NCI-H69 (cell line): ENCODE measurements at places on chromosomes 7 and 10.

GRCh38 chr10:80283119-80283518 lies 6.3 kb downstream of the MAT1A start:
- DNase-seq: no peak

- peak; percentile 91 for DNase-seq
Observed at GRCh38 chr7:68684996-68685395, 913.3 kb upstream of the AUTS2 start.

GRCh38 chr10:120727001-120727400 lies 124.2 kb upstream of the WDR11 start:
- DNase-seq: peak; percentile 57

DNA sequence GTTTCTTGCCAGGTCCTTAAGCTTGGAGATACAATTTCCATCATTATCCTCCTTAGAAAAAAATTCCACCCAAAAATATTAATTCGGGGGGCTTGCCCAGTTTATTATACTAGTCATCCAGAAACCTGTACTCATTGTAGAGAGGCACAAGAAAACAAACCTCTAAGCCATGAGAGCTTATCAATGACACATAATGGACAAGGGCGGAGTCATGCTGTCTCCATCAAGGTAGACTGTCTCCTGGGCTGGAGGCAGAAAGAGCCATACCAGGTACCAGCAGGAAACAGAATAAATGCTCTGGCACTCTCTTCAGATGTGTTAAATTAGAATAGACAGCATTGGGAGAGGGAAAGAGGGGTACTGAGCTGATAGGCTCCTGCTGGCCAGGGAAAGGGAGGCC lies 69.8 kb upstream of the GSDME start:
- no peak for DNase-seq

- DNase-seq: no peak
Observed at GRCh38 chr7:122849957-122850328, 36.3 kb downstream of the CADPS2 start.

GRCh38 chr10:131814567-131815265 lies 86.1 kb upstream of the PPP2R2D start:
- DNase-seq: no peak

DNA sequence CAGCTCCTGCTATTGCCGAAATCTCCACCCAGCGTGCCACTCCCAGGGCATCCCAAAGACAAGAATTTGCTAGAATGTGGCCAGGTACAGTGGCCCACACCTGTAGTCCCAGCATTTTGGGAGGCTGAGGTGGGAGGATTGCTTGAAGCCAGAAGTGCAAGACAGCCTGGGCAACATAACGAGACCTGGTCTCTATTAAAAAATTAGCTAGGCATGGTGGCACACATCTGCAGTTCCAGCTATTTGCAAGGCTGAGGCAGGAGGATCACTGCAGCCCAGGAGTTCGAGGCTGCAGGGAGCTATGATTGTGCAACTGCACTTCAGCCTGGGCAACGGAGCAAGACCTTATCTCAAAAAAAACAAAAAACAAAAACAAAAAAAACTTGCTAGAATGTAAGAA lies 73.3 kb upstream of the LYZL2 start:
- no peak for DNase-seq

DNA sequence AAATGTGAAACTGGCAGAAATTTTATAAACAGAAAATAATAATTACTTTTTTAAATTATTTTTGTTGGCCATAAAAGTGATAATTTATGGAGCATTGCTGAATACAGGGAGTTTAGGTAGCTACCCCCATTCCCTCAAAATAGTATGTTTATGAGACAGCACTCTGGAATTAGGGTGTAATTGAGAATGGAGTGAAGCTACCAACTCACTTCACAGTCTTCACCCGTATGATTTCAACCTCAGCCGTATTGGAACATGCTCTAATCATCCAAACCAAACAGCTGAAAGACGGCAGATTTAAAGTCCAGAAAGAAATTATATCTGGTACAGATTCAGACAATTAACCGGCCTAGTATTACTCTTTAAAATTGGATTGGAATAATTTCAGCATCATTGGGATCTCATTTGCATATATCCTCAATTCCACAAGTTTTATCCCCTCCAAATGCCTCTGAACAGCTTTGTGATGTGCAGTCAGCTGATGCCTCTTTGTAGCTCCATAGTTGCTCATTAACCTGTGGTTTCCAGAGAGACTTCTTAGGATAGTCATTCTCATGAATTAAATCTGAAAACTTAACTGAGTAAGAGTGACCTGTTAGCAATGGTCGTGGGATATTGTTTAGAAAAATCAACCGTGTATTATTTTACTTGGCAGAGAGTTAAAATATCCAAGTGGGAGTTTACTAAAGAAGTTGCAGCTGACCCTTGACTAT lies 59.1 kb upstream of the GJD4 start:
- DNase-seq: no peak

DNA sequence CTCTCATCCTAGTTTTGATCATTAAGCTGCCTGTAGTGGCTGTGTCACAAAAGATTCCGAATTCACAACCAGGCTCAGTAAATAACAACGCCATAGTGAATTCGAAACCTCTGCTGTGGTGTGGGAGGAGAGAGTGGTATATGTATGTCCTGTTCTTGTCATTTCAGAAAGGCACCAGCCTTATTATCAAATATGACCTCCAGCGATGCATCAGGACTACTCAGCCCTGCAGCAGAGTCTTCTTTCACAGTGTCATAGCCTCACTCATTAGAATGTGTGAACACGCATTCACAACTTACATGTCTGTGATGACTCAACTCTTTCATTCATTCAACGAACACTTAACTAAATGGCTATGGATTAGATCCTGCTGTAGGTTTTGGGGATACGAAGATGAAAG lies 15.3 kb downstream of the AOC1 start:
- DNase-seq: no peak

DNA sequence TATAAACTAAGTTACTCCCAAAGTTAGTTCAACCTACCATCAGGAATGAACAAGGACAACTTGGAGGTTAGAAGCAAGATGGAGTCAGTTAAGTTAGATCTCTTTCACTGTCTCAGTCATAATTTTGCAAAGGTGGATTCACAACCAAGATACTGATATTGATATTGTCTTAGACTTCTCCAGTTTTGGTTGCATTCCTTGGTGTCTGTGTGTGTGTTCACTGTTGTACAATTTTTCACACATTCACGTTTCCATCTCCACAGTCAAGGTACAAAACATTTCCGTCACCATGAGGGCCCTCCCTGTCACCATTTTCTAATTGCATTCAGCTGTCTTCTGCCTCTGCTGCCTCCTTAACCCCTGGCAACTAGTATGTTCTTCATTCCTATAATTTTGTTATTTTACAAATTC lies 41.1 kb downstream of the AKR1E2 start:
- DNase-seq: no peak

DNA sequence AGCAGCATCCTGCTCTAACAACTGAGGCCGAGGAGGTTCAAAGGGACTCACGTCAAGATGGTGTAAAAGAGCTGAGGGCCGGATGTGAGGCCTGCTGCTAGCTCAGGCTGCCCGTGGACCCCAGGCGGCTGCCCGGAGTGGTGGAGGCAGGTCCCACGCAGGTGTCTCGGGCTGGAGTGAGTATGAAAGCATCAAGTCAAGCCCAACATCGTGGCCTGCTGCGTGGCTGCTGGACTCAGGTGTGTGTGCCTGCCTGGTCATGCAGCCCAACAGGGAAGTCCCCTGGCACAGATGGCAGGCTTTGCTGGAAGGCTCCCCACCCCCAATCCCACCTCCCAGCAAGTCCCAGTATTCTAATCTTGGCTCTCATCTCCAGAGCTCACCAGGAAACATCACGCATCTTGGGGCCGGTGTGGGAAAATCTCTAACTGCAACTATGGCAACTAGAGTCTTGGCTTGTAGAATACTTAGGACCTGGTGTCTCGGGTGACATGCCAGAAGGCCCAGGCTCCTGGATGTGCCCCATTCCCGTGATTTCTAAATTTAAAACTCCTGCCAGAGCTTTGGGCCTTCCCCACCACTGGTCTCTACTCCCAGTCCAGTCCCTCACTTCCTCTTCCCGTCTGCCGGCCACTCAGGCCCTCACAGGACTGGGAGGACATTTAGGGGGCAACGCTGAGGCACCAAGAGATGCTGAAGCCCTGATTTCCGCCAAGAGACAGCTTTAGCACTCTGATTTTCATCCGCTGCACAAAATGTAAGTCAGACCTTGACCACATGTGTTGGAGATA lies 85.9 kb downstream of the PRKAG2 start:
- peak; percentile 8 for DNase-seq
